NCI-H82 (cell line): ENCODE measurements at places on chromosomes 12 and 14.

DNA sequence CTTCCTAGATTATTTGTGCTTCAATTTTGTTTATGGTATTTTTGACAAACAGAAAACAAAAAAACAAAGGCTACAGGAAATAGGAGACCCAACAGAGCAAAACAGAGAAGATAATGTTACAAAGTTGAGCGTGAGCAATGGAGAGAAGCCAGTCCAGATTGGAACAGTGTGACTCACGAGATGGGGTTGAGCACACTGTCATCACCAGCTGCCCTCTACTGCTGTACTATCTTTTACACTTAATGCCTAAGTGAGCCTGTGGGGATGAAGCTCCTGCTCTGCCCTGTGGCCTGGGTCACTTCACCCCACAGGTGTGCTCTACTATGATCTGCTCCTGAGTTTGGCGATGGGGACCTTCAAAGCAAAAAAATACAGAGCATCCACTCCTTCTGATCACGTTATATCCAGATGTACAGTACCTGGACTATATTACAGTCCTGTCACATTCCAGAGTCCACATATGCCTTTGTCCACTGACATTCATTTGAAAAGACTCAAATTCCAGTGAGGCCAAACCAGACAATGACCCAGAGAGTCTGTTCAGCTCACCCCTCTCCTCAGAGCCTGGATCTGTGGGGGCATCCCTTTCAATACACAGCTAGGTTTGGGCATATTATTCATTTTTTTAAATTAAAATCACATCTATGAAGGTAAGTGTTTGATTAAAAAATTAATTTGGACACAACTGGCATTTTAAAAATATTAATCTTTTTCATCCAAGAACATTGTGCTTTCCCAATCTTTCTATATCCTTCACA is 4.4 kb downstream of the IPO8 start:
- peak; percentile 17 for DNase-seq

GRCh38 chr12:84198294-84198946 is 714.2 kb downstream of the SLC6A15 start:
- DNase-seq: no peak

DNA sequence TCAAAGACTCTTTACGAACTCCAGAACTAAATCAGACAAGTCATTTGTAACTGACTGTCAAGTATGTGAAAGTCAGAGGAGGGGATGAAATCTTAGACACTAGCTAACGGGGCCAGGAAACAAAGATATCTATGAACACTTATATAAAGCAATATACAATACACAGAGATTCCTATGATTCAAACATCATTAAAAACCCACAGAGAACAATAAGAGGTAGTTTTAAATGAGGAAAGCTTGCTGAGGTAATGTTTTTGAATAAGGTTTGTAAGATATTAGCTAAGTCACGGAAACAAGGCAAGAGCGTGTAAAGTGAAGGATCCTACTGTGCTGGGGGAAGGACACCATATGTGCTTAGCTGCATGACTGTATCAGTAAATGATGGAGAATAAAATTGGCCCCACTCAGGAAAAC is 36.7 kb downstream of the SAV1 start:
- DNase-seq: no peak

GRCh38 chr12:51475543-51475942 is 50.9 kb downstream of the SLC4A8 start:
- no peak for DNase-seq

- DNase-seq: no peak
These were observed 232.4 kb downstream of the AKAP6 start for GRCh38 chr14:32561520-32561919.

DNA sequence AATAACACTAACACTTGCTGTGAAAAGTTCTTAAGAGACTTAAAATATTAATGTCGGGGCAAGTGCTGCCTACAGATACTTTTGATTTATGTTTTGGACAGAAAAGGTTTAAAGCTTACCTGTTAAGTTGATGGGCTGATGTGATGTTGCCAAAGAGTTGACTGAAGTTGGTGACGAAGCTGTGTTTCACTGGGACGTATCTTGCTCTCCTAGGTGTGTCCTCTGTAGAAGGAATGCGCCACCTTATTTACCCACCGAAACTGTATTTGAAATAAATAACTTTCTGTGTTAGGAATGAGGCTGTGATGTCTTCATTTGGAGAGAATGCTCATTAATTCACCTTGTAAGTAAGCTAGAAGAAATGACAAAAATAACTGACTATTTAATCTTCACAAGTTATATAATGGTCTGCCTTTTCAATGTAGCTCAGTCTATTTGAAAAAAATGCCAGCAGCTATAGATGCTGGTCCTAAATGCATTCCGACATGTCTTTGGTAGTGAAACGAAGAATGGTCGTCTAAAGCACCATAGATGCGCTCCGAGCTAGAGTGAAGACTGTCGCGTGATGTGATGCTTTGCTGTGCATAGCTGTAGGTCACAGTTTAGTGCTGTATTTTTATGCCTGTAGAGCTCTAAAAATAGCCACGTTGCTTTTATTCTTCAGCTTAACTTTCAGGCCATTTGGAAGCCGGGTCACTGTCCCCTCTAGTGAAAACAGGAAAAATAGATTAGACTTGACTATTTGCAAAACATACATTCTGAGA is at the start of gene RD3L:
Gene RD3L, minus strand, starts transcription at position 557 of the 764 bp plus-strand sequence. CDS start 834 bp downstream, outside the sequence.
- DNase-seq: no peak

DNA sequence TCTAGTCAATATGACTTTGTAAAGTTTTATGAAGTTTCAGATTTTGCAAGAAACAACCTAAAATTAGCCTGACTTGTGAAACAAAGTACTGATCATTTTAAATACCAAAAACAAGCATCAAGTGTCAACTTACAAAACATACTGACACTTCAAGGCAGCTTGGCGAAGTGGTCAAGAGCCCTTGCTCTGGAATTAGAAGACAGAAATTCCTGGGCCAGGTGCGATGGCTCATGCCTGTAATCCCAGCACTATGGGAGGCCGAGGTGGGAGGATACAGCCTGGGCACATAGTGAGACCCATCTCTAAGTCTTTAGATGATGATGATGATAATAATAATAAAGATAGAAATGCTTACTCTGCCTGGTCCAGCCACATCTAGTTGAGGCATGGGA is 45.4 kb upstream of the NR2C1 start:
- no peak for DNase-seq

DNA sequence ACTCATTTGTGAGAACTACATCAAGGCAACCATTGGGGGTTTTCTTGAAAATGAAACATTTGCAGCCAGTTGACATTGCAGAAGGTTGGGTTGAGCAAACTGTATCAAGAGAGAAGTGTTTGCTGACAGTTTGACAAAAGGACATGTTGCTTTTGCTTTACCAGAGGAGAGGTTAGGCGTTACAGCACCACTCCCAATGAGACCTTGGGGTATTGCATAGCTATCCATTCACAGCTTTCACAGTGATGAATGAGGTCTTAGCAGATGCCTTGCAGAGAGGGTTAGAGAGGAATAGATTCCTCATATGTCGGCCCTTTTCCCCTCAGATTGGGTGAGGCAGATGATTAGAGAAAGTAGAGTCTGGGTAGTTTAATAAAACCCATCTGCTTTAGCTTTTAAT is 988.9 kb upstream of the FLRT2 start:
- no peak for DNase-seq

GRCh38 chr14:64971491-64971942 is 619 bp downstream of the RAB15 start:
- DNase-seq: no peak
